Urinary bladder (tissue), 4 donors: ENCODE measurements at places on chromosomes 16 and 17. TPM values are rescaled to one million over a fixed set of nuclear protein-coding genes. Genes with fewer than 3 reads are reported as not detected.
A peak's percentile ranks its signal among the peaks of the same experiment; 100 is the strongest.

Gene ALDH3A1
- polyA plus RNA-seq = 5.3 TPM

DNA sequence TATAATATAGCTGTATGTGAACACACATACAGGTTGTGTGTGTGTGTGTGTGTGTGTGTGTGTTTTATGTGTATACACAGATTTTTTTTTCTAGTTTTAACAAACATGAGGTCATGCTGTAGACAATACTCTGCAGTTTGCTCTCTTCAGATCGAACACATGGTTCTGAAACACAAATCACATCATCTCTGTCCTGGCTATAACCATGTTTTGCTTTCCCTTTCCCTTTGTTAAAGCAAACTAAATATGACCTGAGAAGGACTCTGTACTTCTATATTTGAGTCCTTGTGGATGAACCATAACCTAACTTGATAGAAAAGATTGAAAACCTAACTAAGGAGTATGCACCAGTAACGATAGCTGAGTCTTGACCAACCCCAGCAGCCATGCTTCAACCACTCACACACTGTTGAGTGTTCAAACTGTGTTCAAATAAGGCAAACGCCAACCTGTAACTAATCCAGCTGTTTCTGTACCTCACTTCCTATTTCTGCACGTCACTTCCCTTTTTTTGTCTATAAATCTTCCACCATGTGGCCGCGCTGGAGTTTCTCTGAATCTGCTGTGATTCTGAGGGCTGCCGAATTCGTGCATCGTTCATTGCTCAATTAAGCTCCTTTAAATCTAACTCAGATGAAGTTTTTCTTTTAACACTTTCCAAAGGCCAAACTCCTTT is 303.8 kb downstream of the HS3ST3B1 start:
- no peak for DNase-seq

GRCh38 chr16:67872631-67873434 is at the start of gene EDC4:
TSS of gene EDC4 (plus strand) at chr16:67873052. CDS start at chr16:67873262, 210 bp downstream.
- no peak for DNase-seq

- DNase-seq = no peak
These were observed 20.8 kb downstream of the ASPSCR1 start for GRCh38 chr17:81998212-81998611.

- DNase-seq = no peak
These were observed 1.8 kb downstream of the HMOX2 start for GRCh38 chr16:4477966-4478365.

DNA sequence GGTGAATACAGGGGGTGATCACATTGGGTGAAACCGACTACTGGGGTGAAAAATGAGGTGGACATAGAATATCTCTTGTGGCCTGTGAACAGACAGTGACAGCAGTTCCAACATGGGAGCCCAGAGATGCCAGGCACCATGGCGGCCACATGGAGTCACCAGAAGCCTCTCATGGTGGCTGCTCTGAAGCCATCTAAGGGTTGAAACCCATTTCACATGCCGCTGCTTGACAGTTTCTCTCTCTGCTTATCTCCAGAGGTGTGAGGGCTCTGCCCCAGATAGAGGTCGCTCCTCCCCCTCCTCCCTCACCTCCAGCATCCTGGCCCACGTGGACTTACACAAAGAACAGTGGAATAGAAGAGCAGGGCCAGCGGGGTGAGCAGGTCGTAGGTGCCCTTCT is 37.9 kb upstream of the PIK3R6 start:
- no peak for DNase-seq

Gene TUBB3
- 16.1 TPM for polyA plus RNA-seq

GRCh38 chr17:48254896-48255295 is 147.3 kb downstream of the SNX11 start:
- DNase-seq = no peak

DNA sequence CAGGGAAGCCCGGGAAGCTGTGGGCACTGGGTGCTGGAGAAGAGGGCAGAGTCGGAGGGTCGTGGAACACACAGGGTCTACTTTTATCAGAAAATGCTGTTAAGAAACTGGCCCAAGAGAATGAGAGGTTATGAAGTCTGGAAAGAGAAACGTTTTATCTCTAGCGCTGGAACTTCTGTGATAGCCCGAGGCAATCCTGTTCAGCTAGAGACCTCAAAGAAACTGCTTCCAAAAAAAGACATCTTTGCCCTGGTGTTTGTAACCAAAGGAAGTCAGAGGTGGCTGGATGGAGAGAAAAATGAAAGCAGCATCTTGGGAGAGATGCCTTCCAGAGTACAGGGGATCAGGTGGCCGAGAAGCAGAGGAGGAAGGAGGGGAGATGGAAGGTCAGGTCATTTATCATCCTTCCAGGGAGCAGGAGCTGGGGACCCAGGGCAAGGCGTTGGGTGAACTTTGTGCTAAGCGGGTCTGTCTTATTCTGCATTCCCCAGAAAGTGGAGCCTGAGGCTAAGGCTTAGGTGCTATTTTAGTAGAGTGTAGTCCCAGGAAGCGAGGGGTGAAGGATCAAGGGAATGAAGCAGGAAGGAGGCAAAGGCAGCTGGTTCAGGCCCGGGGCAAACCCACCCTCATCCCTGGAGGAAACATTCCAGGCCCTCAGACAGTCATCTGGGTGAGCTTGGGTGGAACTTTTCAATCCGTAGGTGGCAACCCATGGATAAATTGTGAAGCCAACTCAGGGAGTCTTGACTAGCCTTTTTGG is 66.5 kb downstream of the MGAT5B start:
- no peak for DNase-seq

GRCh38 chr16:56631832-56632155 is 665 bp upstream of the MT1M start:
- no peak for DNase-seq

GRCh38 chr17:7889166-7889955 is 772 bp downstream of the CHD3 start:
- DNase-seq = peak; percentile 84

- peak; percentile 40 for DNase-seq
These were observed 172.8 kb upstream of the ZNF267 start for GRCh38 chr16:31700530-31701388.

GRCh38 chr17:80847496-80848230 is 144.0 kb upstream of the CHMP6 start:
- DNase-seq = no peak

DNA sequence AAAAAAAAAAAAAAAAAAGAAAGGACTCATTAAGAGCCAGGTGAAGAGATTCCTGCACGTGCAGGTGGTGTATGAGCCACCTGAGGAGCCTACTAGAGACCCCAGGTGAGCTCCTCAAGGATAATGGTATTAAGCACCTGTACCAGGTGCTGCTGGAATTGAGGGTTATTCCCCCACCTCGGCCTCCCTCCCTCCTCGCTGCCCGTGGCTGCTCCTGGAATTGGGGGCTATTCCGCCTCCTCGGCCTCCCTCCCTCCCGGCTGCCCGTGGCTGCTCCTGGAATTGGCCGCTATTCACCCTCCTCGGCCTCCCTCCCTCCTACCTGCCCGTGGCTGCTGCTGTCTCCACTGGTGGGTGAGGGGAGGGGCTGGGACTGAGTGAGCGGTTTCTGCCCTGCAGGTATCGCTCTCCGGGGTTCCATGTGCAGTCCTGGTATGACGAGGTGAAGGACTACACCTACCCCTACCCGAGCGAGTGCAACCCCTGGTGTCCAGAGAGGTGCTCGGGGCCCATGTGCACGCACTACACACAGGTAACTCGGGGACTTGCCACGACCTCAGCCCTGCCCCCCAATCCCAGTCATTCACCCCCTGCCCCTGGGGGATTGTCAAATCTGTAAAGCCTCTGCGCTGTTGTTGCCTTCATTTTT is 29.3 kb downstream of the CRISPLD2 start:
- DNase-seq = no peak

DNA sequence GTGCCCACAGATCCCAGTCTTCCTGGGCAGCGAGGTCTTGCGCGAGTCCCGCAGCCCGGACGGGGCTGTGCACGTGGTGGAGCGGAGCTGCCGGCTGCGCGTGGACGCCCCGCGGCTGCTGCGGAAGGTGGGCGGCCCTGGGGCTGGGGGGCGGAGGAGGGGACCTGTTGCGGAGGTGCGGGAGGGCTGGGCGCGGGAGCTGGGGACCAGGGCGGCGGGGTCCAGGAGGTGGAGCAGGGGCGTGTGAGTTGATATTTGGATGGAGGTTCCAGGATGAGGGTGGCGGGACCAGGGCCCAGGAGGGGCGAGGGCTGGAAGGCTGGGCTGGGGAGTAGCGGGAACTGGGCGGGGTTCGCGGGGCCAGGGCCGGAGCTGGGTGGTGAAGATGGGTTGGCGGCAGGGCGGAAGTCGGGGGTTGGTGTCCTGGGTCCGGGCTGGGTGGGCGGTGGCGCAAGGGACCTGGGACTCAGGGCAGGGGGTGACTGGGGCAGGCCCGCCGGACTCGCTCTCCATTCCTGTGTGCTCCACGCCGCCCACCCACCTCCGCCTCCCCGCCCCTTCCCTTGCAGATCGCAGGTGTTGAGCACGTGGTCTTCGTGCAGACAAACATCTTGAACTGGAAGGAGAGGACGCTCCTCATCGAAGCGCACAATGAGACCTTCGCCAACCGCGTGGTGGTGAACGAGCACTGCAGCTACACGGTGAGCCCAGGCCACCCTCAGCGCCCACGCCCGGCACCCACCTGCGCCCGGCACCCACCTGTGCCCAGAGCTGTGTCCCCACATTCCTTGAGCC is 29.6 kb downstream of the SEC14L5 start:
- DNase-seq = no peak

Gene RASD1
- 12.5 TPM for polyA plus RNA-seq

GRCh38 chr16:11800382-11800718 is 3.3 kb upstream of the ZC3H7A start:
- DNase-seq = no peak

GRCh38 chr16:53896722-53897121 is 192.8 kb downstream of the FTO start:
- DNase-seq = no peak

DNA sequence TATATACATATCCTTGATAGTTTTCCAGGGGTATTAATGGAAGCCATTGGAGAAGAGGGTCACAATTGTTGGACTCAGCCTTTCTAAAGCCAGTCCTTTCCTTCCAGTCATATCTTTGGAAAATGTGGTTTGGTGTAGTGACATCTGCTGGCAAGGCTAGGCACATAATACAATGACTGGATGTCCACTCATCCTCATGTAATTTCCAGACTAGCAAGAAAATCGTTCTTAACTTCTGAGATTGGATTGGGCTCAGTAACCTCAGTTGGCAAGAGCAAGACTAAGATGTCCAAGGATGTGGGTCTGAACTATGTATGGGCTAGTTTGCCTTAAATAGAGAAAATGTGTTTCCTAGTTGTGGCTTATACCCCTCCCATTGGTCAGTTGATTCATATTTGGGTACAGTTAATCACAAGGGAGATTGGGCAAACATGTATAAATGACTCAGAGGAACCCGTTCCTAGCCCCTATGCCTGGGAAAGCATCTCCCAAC is 8.7 kb upstream of the KAT7 start:
- DNase-seq = no peak

Gene KRTAP4-1
- polyA plus RNA-seq = not detected

- no peak for DNase-seq
These were observed 17.7 kb downstream of the KNOP1 start for GRCh38 chr16:19700319-19700781.

Gene KREMEN2
- polyA plus RNA-seq = not detected

DNA sequence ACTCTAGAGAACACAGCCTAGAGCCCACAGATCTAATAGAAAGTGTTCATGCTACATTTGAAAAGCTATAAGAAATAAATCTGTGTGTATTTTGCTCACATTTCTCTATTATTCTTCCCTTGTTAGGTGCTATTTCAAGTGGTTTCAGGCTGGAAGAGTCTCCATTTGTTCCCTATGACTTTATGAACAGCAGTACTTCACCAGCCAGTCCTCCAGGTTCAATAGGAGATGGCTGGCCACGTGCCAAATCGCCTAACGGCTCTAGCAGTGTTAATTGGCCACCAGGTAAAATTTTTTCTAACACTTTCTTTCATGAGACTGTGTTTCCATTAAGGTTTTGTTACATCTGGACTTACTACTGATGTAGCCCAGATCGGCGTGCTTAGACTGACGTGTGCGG is 30.7 kb upstream of the SLC5A11 start:
- DNase-seq = no peak

Gene HGS
- 92.7 TPM for polyA plus RNA-seq

DNA sequence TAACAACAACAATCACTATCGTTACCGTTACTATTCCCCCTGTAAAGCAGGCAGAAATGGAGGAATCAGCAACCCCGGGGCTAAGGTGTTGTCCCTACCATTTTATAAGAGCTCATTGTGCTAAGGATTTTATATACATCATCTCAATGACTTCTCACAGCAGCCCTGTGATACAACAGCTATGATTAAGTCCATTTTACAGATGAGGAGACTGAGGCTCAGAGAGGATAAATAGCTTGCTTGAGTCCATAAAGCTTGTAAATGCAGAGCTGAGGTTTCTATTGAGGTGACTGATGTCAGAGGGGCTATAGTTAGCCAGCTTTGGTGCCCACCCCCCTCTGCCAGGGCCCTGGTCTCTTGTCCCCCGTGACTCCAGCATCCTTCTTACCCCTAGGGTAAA is 16.7 kb upstream of the PDK2 start:
- DNase-seq = no peak

GRCh38 chr17:18218756-18219415 is 6.5 kb upstream of the LLGL1 start:
- DNase-seq = no peak

Gene BBS2
- polyA plus RNA-seq = 34.5 TPM

Gene PIK3R5
- 4.6 TPM for polyA plus RNA-seq

DNA sequence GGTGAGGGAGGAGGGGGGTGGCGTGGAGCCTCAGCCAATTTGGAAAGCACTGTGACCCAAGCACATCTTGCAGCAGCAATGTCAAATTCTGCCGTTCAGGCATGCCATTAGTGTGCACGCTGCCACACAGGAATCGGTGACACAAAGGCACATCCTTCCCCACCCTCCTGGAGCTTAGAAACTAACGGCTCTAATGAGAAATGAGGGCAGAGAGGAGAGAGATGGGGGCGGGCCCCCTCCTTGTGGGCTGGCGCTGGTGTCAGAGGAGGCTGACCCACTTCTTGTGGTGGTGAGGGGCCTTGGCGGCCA is 94.8 kb downstream of the RTN4RL1 start:
- no peak for DNase-seq

GRCh38 chr16:87322833-87323726 is 5.9 kb upstream of the C16orf95 start:
- DNase-seq = no peak

GRCh38 chr17:75487351-75488070 is 27.8 kb downstream of the CASKIN2 start:
- DNase-seq = no peak

Gene TBC1D3G
- polyA plus RNA-seq = not detected

DNA sequence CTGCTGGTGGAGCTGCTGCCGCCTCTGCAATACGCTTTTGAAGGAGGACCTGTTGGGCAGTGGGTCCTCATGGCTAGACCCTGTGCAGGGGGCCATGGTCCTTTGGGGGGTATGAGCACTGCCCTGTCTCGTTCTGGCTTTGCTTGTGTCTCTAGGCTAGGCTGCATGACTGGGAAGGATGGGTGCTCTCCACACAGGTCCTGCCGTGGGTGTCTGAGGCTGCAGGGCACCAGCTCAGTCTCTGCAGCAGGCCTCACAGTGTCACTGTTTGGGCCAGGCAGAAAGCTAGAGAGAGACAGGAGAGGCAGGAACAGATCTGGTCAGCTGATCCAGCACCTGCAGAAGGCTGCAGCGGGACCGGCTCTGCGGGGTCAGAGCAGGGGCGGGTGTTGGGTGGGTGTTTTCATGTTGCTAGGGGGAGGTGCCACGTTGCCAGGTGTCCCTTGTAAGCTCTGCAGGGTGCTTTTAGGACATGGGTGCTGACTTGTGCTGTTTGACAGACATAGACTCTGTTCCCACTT is 111.4 kb downstream of the SNX29 start:
- no peak for DNase-seq
